Myocyte (in vitro differentiated cells): ENCODE measurements at places on chromosomes 13 and 19. TPM values are rescaled to one million over a fixed set of nuclear protein-coding genes. Genes with fewer than 3 reads are reported as not detected.
A peak's percentile ranks its signal among the peaks of the same experiment; 100 is the strongest.

The ZNF599 gene
- total RNA-seq = 11.5 and 14.0 TPM in 2 replicates

The SYCN gene
- not detected in 2 replicates for total RNA-seq

The ZNF90 gene
- total RNA-seq = not detected in 2 replicates

The ZNF575 gene
- total RNA-seq = not detected in 2 replicates

The TNFRSF19 gene
- 22.7 and 30.5 TPM in 2 replicates for total RNA-seq

The OR7C1 gene
- total RNA-seq = 0.05 and 0.24 TPM in 2 replicates

The MARCHF2 gene
- 60.6 and 91.3 TPM in 2 replicates for total RNA-seq

The PRSS57 gene
- total RNA-seq = not detected in 2 replicates

The SLC46A3 gene
- 18.4 and 20.4 TPM in 2 replicates for total RNA-seq

The PROZ gene
- total RNA-seq = not detected in 2 replicates

The PSG7 gene
- total RNA-seq = not detected in 2 replicates

The OR10H1 gene
- total RNA-seq = not detected in 2 replicates

The ATP1A3 gene
- total RNA-seq = 0.26 and 0.56 TPM in 2 replicates

The ZNF112 gene
- 8.0 and 14.0 TPM in 2 replicates for total RNA-seq

The KLHL1 gene
- not detected in 2 replicates for total RNA-seq

The NMRK2 gene
- total RNA-seq = 31.9 and 75.7 TPM in 2 replicates

The NOTCH3 gene
- 76.1 and 159 TPM in 2 replicates for total RNA-seq

- DNase-seq = no peak
These were observed 1147.1 kb upstream of the SPRY2 start for GRCh38 chr13:81488021-81488420.

- DNase-seq = peak; percentile 87
These were observed 441 bp upstream of the ZFP28 start for GRCh38 chr19:56538254-56538760.

- DNase-seq = no peak
These were observed 69.5 kb downstream of the ZNF723 start for GRCh38 chr19:22901431-22902130.

GRCh38 chr13:112828082-112828699 is 138.4 kb downstream of the ATP11A start:
- DNase-seq = no peak

DNA sequence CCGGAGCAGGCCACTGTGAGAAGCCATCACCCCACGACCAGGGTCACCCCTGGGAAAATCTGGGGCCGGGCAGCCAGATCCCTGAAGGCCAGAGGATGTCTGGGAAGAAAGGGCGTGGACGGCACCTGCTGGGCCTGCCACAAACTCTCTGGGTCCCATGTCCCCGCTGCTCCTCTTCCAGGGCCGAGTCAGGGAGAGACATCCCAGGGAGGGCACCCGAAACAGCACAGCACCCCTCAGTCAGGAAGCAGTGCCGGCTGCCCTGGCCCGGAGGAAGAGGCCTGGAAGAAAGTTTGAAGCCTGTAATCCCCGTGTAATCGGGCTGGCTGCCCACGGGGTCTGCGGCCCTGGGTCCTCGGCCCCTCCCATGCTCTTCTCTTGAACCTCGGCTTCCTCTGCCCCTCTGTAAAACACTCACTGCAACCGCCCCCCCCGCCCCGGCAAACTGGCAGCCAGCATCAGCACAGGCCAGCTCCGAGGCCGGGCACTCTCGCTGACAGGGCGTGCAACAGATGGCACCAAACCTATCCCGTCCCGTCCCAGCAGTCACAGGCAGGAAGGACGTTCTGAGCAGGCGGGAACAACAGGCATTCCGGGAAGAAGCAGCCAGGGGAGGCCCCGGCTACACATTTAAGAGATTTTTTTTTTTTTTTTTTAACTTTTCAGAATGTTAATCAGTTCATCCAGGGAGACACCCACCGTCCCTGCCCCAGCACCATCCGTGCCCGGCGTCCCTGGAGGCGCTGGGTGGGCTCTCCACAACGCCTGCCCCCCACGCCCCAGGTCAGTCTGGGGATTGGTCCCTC is 1.5 kb downstream of the SBNO2 start:
- peak; percentile 70 for DNase-seq

GRCh38 chr19:27843861-27844260 is 1369.1 kb downstream of the UQCRFS1 start:
- no peak for DNase-seq

DNA sequence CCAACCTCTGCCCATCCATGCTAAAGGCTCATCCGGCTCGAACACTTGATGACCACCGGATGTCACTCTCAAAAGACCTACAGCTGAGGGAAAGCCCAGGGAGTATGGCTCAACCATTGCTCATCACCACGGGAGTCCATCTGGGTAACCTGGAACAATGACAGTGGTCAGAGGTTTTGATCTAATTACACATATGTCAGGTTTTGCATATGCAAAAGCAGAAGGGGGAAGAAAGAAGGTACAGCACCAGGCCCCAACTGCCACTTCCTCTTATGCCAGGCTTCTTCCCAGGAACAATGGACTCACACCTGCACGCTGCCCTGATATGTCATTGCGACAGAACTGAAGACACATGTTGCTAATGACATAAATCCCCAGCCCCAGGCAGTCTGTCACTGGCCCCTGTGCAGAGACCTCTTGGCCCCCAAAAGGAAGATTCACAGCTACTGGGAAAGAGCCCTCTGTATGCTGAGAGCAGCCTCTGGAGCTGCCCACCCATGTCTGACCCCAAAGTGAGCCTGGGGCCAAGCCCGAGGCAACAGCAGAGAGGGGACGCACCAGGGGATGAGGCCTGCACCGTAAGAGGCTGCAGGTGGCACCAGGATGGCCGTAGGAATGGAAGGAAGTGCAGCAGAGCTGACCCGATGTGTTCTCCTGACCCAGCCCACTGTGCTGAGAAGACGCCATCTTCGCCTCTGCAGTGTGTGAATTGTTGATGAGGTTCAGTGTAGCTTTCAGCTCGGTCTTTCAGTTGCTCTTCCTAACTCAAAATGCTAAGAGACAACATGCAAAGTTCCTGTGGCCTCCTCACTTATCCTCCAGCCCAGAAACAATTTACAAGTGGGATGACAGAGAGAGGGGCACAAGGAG is 26.3 kb downstream of the EPS15L1 start:
- DNase-seq = no peak

GRCh38 chr19:29323021-29323430 is 110.1 kb upstream of the UQCRFS1 start:
- DNase-seq = no peak

DNA sequence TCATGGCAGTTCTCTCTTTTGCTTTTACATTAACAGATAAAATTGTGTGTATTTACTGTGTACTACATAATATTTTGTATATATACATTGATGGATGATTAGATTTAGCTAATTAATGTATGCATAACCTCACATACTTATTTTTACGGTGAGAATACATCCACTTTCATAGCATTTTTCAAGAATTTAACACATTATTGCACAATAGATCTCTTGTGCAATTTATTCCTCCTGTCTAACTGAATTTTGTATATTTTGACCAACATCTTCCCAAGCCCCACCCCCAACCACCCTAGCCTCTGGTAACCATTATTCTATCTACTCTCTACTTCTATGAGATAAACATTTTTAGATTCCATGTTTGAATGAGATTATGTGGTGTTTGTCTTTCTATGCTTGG is 194.7 kb downstream of the RBM26 start:
- DNase-seq = no peak

DNA sequence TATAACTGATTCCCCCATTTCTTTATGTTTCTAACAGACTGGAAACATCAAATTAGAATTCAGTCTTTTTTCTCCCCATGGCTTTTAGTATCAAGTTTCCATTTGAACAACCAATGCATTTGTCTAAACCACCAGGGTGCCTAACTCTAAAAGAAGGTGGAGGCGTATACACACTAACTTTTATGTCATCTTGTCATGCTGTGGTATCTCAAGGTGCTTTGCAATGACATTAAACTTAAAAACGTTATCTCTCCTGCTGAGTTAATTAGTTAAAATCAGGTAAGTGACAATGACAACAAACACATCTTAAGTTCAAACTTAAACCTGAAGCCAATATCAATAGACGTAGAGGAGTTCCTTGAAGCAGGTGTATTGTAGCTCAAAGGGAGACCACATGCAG is 1001.7 kb downstream of the PCDH17 start:
- no peak for DNase-seq

DNA sequence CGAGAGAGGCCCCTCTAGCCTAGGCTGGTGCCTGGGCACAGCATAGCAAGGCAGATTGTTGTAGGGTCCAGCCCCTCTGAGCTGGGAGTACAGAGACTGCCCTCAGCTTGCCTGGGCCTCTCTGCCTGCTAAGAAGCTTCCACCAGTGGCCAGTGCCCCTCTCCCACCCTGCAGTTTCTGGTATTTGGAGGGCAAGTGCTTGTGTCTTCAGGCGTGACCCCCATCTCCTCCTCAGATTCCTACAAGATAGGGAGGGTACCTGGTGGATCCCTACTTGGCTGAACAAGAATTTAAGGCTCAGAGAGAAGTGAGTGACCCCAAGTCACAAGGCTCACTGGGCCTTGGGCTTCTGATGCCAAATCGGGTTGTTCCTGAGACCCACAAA is 152.7 kb downstream of the URI1 start:
- no peak for DNase-seq

DNA sequence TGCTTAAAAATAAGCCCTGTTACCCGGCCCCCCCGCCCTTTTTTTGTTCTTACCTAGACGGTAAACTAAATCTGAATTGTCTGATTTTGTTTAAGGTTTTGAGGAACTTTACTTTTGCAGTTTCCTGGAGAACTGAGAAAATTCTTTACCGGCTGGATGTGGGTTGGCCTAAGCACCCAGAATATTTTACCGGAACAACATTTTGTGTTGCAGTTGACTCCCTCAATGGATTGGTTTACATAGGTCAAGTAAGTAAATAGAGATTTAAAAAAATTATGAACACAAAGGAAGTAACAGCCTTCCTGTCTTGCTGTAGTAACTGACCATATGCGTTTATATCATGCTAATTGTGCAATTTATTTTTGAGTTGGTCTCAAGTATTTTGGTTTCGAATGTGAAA is 785 bp downstream of the NHLRC3 start:
- DNase-seq = no peak

- no peak for DNase-seq
These were observed 91.7 kb downstream of the ATP8A2 start for GRCh38 chr13:25463496-25463895.

- DNase-seq = no peak
These were observed 232.9 kb downstream of the TM9SF2 start for GRCh38 chr13:99734013-99734693.

- DNase-seq = peak; percentile 98
These were observed 10.1 kb upstream of the NFIX start for GRCh38 chr19:12985049-12985776.

GRCh38 chr13:62209529-62209928 is 793.9 kb upstream of the PCDH20 start:
- DNase-seq = no peak

GRCh38 chr13:24625331-24625731 is 54.9 kb upstream of the ATP12A start:
- DNase-seq = no peak

GRCh38 chr19:18771328-18772242 is 19.5 kb downstream of the COMP start:
- no peak for DNase-seq

DNA sequence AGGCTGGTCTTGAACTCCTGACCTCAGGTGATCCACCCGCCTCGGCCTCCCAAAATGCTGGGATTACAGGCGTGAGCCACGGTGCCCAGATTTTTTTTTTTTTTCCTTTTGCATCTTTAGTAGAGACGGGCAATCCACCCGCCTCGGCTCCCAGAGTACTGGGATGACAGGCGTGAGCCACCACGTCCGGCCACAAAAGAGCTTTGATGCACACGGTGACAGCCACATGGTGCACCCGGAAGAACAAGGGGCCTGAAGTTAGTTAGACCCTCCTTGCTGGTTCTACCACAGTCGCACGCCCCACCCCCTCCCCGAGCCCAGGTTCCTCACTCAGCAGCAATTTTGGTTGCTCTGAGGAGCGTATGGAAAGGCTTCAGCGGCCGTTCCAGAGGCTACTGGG is 54.2 kb upstream of the USE1 start:
- DNase-seq = no peak

DNA sequence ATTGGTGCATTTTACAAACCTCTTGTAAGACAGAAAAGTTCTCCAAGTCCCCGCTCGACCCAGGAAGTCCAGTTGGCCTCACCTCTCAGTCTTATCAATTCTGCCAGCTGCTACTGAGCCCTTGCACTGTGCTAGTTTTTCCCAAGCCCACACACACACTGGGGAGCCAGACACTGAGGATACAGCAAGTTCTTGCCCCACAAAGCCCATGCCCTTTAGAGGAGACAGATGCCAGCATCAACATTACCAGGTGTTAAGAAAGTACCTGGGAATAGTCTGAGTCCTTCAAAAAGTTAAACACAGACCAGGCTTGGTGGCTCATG is 175.0 kb downstream of the PTPRS start:
- no peak for DNase-seq

GRCh38 chr19:898663-899062 is 5.4 kb downstream of the RNU6-9 start:
- DNase-seq = no peak

GRCh38 chr13:86172961-86173360 is 373.7 kb upstream of the SLITRK6 start:
- no peak for DNase-seq

DNA sequence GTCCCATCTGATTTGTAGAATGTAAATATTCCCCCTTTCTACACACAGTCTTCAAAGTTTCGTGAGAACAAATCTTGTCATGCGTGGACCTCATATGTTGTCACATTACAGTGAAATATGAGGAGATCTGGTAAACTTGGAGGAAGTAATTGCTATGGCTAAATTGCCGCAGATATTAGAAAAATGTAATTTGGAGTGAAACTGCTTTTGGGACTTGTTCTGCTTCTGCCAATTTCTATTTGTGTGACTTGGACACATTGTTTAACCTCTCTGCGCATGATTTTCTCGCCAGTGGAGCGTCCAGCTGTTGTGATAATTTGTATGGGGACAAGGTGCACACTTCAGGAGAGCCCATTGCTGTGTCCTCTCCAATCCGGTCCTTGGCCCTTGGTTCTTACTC is 693.1 kb upstream of the SLC10A2 start:
- DNase-seq = no peak

- DNase-seq = peak; percentile 3
These were observed 1761.5 kb downstream of the PCDH9 start for GRCh38 chr13:65468628-65469027.
